ENCODE measurements at places on chromosomes 11 and 22.

GRCh38 chr11:113470233-113470632 is 5.0 kb downstream of the DRD2 start:
- no peak for DNase-seq

- DNase-seq: no peak
Measured at GRCh38 chr11:73862986-73863385, 13.7 kb downstream of the COA4 start.

- no peak for DNase-seq
Measured at GRCh38 chr11:44598831-44599230, 33.4 kb downstream of the CD82 start.

- no peak for DNase-seq
Measured at GRCh38 chr11:47163193-47163592, 13.5 kb downstream of the ARFGAP2 start.

GRCh38 chr11:65043881-65044501 is 3.0 kb downstream of the SAC3D1 start:
- no peak for DNase-seq

GRCh38 chr11:97607291-97608000 is 1217.6 kb downstream of the JRKL start:
- DNase-seq: no peak

GRCh38 chr11:85589373-85589772 is 37.8 kb downstream of the DLG2 start:
- no peak for DNase-seq

DNA sequence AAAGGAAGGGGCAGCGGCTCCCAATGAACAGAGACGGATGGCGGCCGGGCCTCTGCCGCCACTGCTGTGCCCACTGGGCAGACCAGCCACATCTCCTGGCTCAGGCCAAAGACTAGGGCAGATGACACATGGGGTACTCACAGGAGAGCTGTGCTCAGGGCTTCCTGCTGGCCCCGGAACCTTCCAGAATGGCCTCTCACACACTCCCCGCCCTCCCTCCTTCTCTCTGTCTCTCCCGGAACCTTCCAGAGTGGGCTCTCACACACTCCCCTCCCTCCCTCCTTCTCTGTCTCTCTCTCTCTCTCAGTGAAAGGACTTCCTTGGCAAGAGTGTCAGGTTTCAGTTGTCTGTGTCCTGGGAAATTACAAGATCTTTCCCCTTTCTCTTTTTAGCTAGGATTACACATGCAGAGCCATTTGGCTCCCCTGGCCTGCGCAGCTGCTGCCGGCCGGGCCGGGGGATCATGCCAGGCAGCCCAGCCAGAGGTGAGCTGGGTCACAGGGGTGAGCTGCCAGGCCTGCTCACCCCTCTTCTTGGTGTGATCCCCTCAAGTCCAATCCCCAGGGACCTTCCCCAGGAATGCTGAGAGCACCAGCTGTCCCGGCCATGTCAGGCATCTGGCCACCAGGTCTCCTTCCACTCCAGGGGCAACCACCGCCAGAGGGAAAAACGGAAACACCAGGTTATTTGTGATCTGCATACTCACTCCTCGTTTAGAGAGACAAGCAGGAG is 45.3 kb upstream of the ADA2 start:
- DNase-seq: peak; percentile 13

DNA sequence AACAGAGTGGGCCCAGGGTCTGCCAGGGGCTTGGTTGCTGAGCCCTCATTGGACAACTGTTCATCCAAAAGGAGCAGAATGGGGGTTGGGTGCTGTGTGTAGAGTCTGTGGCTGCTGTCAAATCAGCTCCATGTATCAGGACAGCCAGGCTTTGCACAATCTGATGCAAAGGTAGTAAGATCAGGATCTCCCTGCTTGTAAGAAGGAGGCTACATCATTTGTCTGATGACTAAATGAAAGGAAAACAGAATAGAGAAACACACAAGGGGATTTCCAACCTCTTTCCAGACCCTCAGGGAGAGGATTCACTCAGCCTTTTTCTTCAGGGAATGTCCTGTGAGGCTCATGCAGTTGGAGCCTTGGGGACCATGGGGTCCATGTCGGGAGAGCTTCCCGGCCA is 7.2 kb downstream of the MICAL2 start:
- no peak for DNase-seq

DNA sequence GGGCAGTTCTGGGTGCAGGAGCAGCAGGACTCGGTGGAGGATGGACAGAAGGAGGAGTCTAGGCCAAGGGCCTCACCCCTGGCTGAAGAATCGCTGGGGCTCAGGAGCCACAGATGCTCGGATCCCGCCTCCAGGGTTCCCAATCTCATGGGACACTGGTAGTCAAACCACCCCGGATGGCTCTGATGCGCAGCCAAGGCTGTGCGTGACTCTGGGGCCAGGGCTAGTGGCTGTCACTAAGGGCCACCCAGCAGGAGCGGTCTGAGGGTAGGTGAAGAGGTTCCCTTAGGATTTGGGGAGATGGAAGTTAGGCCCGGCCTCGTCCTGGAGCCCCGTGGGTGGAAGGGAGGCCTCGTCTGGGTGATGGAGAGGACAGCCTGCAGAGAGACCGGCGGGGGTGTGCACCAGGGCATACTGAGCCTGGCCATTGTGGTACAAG is 300.6 kb downstream of the TBC1D22A start:
- DNase-seq: no peak

- DNase-seq: no peak
Measured at GRCh38 chr11:21727102-21727501, 465.8 kb upstream of the ANO5 start.

GRCh38 chr22:43475549-43476076 is 63.8 kb downstream of the MPPED1 start:
- no peak for DNase-seq

- DNase-seq: no peak
Measured at GRCh38 chr22:49774499-49775151, 53.0 kb downstream of the BRD1 start.

All from neural crest cell (in vitro differentiated cells).